ENCODE measurements at places on chromosomes 6 and 20.

- no peak for DNase-seq
Measured at GRCh38 chr20:2610941-2611720, 41.3 kb upstream of the NOP56 start.

DNA sequence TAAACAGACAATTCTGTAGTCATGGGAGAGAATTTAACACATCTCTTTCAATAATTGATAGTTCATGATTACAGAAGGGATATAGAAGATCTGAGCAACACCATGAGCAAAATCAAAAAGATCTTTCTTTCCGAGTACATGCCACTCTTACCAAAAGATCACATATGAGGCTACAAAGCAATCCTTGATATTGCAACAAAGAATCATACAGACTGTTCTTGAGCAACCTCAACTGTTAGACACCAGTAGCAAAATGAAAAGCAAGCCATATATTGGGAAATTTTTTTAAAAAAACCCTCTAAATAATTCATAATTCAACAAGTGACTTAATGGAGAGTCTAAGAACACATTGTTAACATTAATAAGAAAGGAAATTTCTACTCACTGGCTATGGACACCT lies 3.6 kb upstream of the CD83 start:
- no peak for DNase-seq

DNA sequence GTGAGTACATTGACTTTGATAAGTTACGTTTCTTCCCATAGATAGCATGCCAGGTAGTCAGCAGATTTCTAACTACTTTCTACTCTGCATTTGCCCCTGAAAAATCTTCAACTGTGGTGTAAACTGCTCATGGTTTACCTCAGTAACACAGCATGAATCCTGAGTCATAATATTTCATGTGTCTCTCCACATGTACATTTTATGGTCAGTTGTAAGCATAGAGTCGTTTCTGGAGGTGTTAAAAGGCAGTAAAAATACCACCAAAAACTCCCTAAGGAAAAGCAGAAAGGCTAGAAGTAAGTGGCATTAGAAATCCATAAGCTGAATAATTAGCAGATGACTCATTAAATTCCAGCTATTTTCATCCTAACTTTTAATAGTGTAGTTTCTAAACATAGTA lies 4.1 kb upstream of the GPR63 start:
- no peak for DNase-seq

- no peak for DNase-seq
Measured at GRCh38 chr6:105270511-105270910, 90.7 kb upstream of the POPDC3 start.

- DNase-seq: no peak
Measured at GRCh38 chr20:20992686-20993360, 113.3 kb downstream of the LINC00237 start.
